SK-N-SH (cell line): ENCODE measurements at places on chromosomes 16 and 17.

DNA sequence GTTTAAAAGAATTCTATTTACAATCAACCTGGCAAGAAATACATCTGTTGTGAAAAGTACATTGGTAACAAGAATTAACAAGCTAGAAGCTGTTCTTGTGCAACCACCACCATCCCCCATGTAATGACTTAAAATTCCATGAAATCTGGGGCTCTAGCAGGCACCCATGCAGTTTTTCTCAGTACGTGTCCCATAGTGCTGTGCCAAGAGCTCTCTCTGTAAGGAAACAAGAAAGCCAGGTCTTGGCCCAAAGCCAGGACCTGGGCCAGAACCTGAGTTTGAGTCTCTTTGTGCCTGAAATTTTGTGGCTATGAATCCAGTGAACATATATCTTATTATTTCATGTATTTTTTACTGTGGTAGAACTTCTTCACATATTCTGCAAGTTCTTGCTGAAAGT is 46.6 kb downstream of the NUP93 start:
- DNase-seq: peak; percentile 12

- DNase-seq: no peak
Observed at GRCh38 chr17:41910701-41911391, 7.9 kb downstream of the ACLY start.

DNA sequence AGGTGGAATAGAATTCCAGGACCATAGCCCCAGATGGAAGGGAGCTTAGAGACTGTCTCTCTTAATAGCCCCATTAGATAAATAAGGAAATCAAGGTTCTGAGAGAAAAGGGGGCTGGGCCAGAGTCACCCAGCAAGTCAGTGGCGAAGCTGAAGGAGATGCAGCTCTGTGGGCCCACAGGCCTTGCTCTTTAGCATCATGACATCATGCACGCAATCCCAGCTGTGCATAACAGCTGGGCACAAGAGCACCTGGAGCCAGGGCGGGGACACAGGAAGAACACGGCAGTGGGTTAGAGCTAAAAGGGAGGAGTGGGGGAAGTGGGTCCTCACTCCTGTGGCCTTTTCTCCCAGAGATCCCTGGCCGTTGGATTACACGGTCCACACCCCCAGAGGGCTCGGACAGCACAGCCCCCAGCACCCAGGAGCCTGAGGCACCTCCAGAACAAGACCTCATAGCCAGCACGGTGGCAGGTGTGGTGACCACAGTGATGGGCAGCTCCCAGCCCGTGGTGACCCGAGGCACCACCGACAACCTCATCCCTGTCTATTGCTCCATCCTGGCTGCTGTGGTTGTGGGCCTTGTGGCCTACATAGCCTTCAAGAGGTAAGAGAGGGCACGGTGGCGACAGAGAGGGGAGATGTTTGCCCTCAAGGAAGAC is 15.1 kb downstream of the NGFR start:
- no peak for DNase-seq

DNA sequence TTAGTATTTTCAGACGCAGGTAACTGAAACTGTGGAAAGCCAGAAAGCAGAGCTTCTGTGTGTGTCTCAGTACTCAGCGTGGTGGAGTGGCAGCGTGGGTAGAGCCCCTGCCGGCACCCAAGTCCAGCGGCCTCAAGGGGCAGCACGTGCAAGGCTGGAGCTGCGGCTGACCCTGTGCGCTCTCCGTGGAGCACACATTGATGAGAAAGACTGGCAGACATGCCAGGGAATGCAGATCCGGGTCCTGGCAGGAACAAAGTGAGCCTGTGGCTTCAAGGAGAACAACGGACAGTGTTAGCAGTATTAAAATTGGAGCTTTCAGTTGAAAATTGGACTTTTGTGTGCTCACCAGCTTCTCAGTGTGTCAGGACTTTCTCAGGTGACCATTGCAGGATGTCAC is 23.3 kb downstream of the ZC3H18 start:
- no peak for DNase-seq

GRCh38 chr16:55040366-55041086 is 109.9 kb downstream of the IRX5 start:
- DNase-seq: no peak

DNA sequence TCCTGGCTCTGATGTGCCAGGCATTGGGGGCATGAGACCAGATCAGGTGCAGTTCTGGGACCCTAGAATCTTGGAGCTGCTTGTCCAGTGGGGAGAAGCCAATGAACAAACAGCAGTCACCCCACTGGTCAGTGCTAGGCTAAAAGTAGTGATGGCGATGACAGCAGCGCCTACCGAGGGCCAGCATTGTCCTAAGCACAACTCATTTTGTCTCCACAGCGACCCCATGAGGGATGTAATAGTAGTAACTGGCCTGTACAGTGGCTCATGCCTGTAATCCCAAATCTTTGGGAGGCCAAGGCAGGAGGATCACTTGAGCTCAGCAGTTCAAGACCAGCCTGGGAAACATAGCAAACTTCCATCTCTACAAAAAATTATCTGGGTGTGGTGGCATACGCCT is 6.2 kb downstream of the SMCR8 start:
- no peak for DNase-seq

- DNase-seq: no peak
Observed at GRCh38 chr17:61150686-61151299, 248.8 kb upstream of the TBX2 start.

GRCh38 chr17:20944014-20944865 is 98.6 kb downstream of the USP22 start:
- no peak for DNase-seq

DNA sequence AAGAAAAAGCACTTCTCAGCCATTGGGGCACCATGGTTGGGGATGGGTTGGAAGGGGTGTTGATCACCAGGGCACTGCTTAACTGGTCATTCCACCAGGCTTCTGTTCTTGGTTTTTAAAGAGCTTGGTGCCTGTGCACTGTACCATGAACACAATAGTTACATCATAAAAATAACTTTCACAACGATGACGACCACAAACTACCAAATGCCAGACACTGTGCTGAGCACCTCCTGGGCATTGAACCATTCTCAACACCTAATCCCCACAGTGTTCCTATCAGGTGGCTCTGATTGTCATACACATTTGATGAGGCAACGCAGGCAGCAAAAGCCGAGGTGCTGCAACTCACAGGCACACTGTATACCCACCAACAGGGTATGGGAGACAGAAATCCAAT is 208.0 kb downstream of the FOXL1 start:
- no peak for DNase-seq

DNA sequence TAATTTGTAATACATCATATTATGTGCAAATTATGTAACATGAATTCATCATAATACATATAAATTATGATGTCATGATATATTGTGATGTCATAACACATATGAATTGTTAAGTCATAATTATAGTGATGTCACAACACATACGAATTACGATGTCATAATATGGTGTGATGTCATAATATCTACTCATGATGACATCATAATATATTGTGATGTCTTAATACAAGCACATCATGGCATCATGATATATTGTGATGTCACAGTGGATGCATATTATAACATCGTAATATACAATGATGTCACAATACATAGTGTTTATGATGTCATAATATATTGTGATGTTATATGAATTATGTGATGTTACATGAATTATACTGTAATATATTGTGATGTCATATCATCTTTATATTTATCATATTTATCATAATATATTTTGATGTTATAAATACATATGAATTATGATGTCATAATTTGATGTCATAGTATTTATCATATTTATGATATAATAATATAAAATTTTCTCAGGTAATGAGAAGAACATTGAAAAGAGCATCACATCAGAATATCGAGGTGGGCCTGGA is 1793.0 kb downstream of the TP53TG3F start:
- DNase-seq: no peak

- peak; percentile 54 for DNase-seq
Observed at GRCh38 chr17:72381597-72382397, 261.0 kb downstream of the SOX9 start.

GRCh38 chr16:48586083-48586482 is 23.9 kb downstream of the N4BP1 start:
- DNase-seq: no peak

GRCh38 chr17:17385491-17385890 is 82.3 kb downstream of the NT5M start:
- DNase-seq: peak; percentile 76

- DNase-seq: no peak
Observed at GRCh38 chr17:395179-395578, 42.6 kb upstream of the RPH3AL start.

GRCh38 chr16:54136276-54136625 is 150.3 kb downstream of the IRX3 start:
- no peak for DNase-seq

DNA sequence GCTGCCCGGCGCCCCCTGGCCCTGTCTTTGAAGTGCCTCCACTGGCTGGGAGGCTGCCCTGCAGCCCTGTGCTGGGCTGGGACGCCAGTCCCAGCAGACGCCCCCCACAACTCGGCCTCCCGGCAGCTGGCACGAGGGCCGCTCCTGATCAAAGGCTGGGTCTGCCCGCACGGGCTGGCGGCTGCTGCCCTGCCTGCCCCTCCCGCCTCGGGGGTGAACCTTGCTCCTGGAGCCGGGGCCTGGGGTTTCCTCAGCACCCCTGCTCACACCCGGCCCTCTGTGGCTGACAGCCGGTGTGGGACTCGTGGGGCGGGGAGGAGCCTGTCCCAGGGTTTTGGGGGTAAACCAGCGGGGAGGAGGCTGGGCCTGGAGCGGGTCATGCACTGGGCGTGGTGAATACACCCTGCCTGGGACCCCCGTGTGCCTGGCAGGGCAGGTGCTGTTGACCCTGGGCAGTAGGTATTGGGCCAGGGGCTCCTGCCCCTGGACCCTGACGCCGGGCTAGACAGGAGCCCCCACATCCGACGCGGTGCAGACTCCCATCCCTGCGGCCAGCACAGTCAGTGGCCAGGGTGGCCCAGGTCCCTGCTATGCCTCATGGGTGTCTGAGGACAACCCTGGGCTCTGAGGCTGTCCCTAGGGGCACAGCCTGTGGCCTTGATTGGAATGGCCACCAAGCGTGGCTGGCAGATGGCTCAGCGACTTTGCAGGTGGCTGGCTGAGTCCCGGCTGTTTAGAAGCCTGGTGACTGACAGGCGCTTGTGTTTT is 21.7 kb downstream of the CENPX start:
- DNase-seq: no peak

DNA sequence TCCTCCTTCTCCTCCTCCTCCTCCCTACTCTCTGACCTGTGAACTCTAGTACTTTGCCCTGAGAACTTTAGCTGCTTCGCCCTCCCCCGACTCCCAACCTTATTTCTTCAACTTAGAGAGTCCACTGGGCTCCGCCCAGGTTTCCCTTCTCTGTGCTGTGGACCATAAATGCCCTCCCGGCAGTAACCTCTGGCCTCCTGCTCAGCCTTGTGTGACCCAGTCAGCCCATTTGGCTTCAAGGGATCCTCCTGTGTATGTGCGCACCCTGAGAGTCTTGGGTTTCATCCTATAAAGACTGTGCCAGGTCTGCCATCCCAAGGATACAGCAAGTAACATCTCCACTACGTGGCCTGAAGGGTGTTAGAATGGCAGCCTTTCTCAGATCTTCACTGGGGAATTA is 275.6 kb upstream of the C16orf82 start:
- DNase-seq: no peak

DNA sequence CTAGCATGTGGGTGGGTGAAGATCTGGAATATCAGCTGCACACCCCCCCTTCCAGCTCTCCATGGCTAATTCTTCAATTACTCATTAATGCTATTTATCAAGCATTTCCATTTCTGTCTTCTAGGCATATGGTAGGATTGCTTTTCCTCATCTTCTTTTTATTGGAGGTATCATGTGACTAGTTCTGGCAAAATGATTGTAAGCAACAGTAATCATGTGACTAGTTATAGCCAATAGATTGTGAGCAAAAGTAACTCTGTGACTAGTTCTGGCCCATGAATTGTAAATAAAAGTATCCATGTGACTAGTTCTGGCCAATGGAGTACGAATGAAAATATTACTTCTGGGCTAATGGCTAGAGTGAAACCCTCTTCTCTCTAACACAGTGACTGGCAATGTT is 107.0 kb upstream of the TMEM132E start:
- DNase-seq: no peak

- no peak for DNase-seq
Observed at GRCh38 chr16:22327446-22327775, 30.2 kb downstream of the POLR3E start.

DNA sequence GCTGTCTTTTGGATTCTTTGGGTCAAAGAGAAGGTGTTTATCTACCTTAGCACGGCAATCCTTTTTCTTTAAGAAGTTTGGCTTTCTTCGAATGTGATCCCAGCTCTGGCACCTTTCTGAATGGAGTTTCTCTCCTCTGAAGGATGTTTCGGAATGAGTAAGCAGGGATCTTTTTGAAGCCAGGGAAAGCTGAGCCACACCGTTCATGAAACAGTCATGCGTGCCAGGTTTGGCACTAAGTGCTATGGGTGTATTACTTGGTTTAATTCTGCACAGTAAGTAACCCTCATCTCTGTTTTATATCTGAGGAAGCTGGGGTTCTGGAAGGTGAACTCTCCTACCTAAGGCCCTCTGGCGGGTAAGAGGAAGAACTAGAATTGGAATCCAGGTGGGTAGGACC is 234.5 kb downstream of the NTN1 start:
- DNase-seq: no peak

GRCh38 chr16:8665529-8665928 is 8.9 kb upstream of the ABAT start:
- DNase-seq: no peak

- peak; percentile 60 for DNase-seq
Observed at GRCh38 chr17:74196541-74197317, 6.7 kb upstream of the RPL38 start.

GRCh38 chr17:7294614-7295153 is at the start of gene YBX2:
Gene YBX2, minus strand, starts transcription at chr17:7294639. Its CDS starts 139 bp downstream, at chr17:7294500.
- peak; percentile 97 for DNase-seq

GRCh38 chr17:80949451-80950421 is 41.9 kb upstream of the CHMP6 start:
- no peak for DNase-seq

- DNase-seq: peak; percentile 91
Observed at GRCh38 chr16:569445-570254, at the start of gene PIGQ. Gene PIGQ, plus strand, starts transcription at chr16:569968. Its CDS starts 4,107 bp downstream, at chr16:574075.

DNA sequence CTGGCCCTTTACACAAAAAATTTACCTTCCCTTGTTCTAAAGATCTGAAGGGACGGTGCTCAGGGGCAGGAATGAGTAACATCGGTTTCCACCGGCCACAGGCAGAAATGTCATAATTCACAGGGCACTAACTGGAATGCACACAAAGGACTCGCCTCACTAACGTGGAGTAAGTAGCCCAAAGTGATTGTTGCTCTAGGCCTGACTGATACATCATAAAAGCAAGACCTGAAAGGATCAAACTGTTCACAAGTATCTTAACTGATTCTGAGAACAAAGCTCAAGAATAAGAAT is 8.9 kb upstream of the TCF25 start:
- no peak for DNase-seq
